CD4-positive, alpha-beta T cell treated with Interleukin-2 at 100 ng/mL for 4 hours (primary cell): ENCODE measurements at places on chromosomes 11 and 22.

- no peak for DNase-seq
These were observed 4.1 kb upstream of the ANKRD13D start for GRCh38 chr11:67284811-67285540.

DNA sequence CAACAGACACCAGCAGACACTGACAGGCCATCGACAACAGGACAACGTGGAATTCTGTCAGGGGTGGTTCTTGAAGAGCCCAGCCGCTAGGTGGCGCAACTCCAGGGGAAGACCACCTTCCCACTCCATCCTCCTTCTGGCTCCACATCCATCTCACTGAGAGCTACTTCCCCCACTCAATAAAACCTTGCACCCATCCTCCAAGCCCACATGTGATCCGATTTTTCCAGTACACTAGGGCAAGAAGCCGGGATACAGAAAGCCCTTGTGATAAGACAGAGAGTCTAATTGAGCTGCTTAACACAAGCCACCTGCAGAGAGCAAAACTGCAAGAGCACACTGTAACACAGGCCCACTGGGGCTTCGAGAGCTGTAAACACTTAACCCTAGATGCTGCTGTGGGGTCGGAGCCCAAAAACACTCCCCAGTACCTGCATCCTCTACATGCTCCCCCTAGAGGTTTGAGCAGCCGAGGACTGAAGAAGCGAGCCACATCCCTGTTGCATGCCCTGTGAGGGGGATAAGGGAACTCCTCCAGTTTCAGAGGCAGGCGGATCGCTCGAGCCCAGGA is 11.5 kb upstream of the RAB39A start:
- DNase-seq, result peak; percentile 11

GRCh38 chr11:105690467-105690866 is 80.6 kb downstream of the GRIA4 start:
- DNase-seq, result no peak

- no peak for DNase-seq
These were observed 23.6 kb downstream of the SREBF2 start for GRCh38 chr22:41856469-41856868.

GRCh38 chr11:116422956-116423600 is 349.7 kb downstream of the BUD13 start:
- DNase-seq, result no peak

DNA sequence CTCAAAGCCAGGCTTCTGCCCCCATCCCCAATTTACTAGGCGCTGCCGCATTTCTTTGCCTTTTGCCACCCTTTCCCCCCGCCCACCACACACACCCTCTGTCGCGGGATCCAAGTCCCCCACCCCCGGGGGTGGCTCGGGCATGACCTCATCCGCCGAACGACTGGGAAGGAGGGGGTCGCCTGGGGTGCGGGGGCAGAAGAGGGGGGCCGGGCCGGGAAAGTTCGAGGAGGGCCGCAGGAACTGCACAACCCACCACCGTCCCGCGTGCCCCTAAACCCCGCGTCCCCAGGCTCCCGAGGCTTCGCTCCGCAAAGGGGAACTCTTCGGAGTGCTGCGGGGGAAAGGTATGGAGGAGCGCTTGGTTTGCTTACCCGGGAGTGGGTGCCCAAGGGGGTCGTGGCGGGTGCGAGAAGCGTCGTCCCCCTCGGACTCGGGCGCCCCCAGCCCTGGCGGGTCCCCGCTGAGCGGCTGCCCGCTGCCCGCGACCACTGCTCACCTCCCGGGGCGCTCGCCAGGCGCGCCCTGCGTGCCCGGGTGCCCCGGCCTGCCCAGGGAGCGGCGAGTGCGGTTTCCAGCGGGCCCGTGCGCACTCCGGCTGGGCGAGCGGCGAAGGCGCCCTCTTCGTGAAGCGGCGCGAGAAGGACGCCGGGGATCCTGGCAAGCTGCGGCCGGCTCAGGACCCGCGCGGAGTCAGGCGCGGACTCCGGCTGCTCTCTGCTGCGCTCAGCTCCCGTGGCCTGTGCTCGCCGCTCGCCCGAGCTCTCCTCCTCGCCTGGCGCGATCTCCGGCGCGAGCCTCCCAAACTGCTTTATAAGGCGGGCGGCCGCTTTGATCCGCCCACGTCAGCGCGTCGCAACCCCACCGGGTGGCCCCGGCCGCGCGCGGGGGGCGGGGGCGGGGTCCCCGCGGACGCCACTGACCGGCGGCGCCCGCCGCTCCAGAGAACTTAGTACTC is 4.0 kb upstream of the WNT11 start:
- peak; percentile 9 for DNase-seq

GRCh38 chr11:118843565-118843964 is 40.1 kb upstream of the CXCR5 start:
- no peak for DNase-seq

DNA sequence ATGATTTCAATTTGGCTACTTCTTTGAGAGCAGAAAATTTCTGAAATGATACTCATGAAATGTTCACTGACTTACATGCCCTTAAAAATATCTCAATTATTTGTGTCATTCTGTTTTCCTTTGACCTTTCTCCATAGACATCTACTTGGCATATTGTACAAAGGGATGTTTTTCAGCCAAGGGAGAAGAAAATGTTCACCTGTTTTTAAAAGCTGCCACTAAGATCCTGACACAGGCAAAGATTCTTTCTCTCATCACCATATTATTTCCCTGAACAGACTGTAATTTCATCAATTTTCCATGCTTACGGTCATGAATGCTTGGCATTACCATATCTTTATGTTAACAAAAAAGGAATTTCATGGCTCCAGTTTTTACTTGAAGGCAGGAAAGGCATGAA is 67.4 kb upstream of the DBX1 start:
- DNase-seq, result no peak

- no peak for DNase-seq
These were observed 49.9 kb downstream of the TRAF6 start for GRCh38 chr11:36460220-36460619.

- no peak for DNase-seq
These were observed 5.3 kb upstream of the CDC42EP1 start for GRCh38 chr22:37555029-37555428.

DNA sequence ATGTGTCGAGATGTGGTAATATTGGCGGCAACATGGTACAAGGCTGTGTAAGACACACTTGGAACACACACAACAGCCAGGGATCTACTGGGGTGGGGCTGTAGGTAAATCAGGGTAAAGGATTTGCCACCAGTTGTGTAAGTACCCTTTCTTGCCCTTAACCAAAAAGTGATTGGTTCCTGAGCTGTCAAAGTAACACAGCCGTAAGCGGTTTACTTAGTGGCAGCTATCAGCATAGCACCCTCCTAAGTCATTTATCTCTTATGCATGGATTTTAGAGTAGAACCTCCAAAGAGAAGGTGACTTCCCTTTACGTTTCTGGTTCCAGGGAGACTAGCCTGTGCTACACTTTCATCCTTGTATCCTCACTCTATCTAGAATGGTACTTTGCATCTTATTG is 57.2 kb downstream of the SPECC1L start:
- DNase-seq, result no peak

DNA sequence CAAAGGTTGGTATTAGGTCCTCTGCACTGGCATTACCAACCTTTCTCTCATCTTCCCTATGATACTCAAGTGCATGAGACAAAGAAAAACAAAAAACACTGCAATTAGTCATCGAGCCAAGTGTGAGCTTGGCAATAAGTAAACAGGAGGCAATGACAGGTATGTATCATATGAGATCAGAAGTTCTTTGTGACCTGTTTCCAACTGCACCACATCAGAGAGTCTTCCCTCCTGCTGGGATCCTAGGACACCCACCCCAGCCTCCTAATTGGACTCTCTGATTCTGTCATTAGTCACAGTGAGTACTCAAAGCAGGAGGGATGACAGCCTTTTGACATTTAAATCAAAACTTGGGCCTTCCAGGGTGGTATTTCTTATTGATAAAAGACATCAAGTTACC is 7.8 kb upstream of the JAML start:
- DNase-seq, result peak; percentile 72

DNA sequence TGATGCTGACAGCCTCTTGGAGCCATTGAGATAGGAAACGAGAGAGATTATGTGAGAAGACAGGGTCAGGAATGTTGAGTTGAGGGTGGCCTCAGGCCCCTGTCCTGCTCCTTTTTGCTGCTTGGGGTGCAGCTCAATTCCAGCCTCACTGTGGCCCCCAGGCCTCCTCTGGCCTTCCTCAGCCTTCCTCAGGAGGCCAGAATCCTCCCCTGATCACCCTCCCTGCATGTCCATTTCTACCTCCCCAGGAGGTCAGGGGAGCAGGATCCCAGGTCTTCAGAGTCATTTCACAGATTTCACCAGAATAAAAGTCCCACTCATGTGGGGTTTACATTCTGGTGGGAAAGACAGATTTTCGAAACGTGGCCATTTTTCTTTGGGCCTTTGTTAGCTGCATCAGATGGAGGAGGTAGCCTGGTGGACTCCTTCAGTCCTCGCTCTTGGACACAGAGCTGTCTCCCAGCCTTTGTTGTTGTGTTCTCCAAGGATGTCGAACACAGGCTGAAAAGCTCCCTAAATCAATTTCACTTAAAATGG is 2.2 kb upstream of the KCNQ1OT1 start:
- no peak for DNase-seq

DNA sequence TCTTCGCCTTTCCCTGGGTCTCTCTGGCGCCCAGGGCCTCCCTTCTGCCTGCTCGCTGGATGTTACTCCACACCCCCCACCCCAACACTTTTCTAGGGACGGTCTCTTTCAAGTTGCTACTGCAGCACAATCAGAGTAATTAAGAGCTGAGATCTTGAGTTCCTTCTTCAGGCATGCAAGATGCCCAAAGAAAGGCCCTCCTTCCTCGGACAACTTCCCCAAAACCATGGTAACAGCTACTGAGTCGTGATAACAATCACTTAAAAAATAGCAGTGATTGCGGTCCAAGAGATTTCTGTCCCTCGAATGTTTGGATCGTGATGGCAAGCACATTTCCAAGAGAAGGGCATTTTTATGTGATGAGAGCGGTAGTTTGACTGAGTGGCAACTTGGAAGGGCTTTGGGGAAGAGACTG is 638 bp upstream of the TENM4 start:
- DNase-seq, result no peak

GRCh38 chr11:96062134-96062533 is 138.2 kb upstream of the MTMR2 start:
- peak; percentile 51 for DNase-seq

DNA sequence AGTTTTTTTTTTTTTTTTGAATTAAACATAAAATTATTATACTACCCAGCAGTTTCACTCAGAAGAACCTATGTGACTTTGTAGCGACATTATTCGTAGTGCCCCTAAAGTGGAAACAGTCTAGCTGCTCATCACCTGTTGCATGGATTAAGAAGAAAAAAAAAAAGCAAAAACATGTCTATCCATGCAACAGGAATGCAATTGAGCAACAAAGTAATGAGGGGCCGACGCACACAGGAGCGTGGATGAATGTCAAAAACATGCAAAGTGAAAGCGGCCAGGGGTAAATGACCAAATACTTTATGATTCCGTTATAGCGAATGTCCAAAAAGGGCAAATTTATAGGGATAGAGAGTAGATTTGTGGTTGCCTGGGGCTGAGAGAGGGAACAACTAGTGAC is 16.3 kb downstream of the MYO18B start:
- DNase-seq, result no peak

- DNase-seq, result no peak
These were observed 780 bp upstream of the SLC15A3 start for GRCh38 chr11:60952742-60953170.

GRCh38 chr11:96614101-96614500 is 224.3 kb downstream of the JRKL start:
- DNase-seq, result no peak

GRCh38 chr11:63858628-63859550 is 20.0 kb downstream of the MARK2 start:
- no peak for DNase-seq

DNA sequence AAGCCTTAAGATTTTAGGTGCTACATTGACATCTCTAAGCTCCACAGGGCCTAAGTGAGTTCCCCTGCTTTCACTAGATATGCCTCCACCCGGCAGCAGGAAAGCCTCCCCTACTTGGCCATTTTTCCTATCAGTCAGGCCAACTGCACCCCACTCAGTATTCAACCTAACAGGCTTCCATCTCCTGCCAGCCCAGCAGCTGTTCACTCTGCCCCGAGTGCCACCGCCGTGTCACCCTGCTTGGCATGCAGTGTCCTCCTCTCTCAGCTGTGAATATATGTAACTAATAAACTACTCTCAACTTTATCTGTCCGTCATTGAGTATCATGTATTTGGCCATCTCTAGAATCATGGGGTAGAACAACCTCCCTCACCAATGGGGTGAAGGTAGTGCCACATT is 9.0 kb upstream of the OR6M1 start:
- no peak for DNase-seq

GRCh38 chr11:125272092-125272491 is 107.5 kb downstream of the PKNOX2 start:
- DNase-seq, result no peak

- no peak for DNase-seq
These were observed 99.6 kb upstream of the RTL6 start for GRCh38 chr22:44597616-44598015.

- no peak for DNase-seq
These were observed 15.9 kb upstream of the FGF3 start for GRCh38 chr11:69834811-69835800.

DNA sequence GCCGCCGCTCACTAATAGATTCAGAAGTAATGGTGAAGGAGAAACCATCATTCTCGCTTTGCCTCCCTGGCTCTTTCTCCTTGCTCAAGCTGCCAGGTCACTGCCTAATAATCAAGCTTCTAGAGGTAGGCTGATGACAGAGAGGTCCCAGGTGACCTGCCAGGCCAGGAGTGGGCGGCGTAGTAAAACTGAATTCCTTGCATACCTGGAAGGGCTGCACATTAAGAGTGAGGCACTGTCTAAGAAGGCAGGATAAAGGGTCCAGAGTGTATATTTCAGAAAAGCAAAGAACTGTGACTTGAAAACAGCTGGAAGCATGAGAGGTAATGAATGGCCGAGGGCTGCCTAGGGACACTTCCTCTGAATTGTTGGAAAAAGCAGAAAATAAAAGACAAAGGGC is 4.1 kb downstream of the SYT13 start:
- DNase-seq, result no peak

- no peak for DNase-seq
These were observed 27.1 kb downstream of the MYEOV start for GRCh38 chr11:69320756-69321741.

GRCh38 chr11:12175694-12176241 is 65.4 kb downstream of the MICAL2 start:
- no peak for DNase-seq

DNA sequence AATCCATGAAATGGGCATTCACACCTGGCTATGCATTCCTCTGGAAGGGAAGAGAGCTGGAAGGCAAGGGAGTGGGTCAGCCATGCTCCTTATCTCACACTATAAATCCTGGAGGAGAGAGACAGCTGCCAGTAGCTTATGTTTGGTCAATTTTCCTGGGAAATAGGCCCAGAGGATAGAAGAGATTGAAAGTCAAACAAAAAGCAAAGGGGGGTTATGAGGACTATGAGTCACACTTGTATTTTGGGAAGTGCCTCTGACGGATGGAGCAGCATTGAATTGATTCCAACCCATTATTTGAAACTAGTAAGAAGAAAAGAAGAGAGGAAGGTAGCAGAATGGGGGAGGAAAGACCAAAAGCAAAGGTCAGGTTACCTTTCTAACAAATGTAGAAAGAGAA is 25.0 kb downstream of the SNX19 start:
- no peak for DNase-seq

- no peak for DNase-seq
These were observed 56.7 kb downstream of the C11orf58 start for GRCh38 chr11:16795146-16795545.
